ENCODE measurements at places on chromosomes 3 and 15.

- DNase-seq = no peak
Measured at GRCh38 chr3:162274070-162274469, 777.5 kb downstream of the OTOL1 start.

DNA sequence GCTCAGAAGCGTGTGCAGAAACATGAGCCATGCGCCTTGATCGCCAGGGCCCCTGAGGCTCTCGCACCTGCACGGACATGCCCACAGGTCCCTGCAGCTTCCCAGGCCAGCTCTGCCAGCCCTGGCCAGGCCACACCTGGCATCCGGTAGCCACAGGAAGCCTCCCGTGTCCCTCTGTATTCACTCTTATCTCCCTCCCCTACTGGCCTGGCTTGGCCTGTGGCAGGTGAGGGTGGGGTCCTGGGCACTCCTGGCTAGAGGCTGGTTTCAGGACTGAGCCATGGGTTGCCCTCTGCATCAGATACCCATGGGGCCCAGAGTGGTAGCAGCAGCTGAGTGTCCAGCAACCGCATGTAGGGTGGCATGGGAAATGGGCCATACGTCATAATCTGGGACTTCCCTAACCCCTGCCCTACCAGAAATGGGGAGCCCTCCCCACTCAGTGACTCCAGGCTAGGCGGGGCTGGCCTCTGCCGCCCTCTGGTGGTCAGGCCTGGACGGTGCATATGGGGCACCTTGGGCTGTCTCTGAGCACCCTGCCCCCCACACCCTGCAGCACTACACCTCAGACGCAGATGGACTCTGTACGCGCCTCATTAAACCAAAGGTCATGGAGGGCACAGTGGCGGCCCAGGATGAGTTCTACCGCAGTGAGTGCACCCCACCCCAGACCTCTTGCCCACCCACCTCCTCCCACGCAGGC, 12.6 kb upstream of the LMAN1L start:
- DNase-seq = peak; percentile 89

DNA sequence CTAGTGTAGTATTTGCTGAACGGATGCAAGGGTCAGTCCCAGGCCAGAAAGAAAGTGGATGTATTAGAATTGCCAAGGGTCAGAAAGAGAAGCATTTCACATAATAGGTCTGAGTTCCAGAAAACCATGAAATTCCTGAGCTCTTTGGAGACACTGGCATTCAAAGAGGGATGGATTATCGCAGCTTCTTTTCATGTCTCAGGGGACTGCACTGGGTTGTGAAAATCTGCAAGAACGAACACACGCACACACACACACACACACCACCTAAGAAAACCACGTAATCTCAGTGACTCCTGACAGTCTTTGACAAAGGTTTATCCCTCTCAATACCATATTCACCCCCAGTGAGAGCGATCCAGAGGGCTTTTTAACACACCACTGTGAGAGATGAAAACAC, 57.9 kb downstream of the TIPARP start:
- no peak for DNase-seq

GRCh38 chr3:58272891-58273290, 33.2 kb upstream of the RPP14 start:
- DNase-seq = no peak

DNA sequence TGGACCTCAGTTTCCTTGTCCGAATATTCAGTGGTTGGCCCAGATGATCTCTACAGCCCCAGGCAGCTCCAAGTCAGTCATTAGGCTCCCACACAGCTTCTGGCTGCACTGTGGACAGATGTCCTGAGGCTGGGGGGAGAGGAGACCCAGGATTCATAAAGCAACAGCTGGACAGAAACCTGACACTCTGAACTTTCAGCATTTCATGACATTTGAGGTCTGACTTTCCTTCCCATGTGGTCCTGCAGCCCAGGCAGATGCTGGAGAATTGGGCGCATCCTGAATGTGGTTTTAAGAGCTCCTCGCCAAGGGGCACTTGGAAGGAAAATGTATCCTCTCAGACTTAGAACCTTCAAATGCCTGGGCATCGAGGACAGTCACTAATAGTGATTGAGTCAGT, 307.6 kb upstream of the LRRFIP2 start:
- DNase-seq = no peak

- no peak for DNase-seq
Measured at GRCh38 chr3:41579861-41580260, 380.6 kb downstream of the CTNNB1 start.

DNA sequence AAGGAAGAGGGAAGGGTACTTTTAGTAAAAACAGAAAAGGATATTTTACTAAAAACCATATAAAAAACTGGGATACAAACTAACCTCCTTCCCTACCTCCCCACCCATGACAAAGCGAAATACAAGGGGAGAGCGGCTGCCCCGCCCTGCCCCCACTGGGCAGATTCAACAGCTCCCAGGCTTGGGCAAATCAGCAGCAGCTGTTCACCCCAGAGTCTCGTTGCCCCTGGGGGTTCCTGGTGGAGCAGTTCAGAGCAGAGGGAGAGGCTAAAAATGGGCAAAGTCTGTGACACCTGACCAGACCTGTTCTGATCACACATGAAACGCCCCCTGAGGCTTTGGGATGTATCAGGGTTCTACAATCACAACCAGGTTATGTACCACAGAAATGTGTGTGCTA, 2.5 kb upstream of the ETFA start:
- no peak for DNase-seq

DNA sequence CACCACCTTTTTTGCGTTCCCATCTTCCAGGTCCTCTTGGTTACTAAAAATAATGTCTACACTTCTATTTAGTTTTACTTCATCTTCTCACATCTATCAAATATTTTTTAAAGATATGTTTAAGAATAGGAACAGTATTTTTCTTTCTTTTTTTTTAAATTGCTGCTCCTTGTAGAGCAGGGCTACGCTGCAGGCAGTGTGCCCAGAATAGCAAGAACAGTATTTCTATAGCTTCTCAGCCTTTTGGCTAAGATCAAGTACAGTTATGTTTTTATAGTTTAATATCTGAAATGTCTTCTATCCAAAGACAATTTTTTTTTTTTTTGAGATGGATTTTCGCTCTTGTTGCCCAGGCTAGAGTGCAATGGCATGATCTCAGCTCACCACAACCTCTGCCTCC, 73.0 kb downstream of the MYO9A start:
- DNase-seq = no peak

- peak; percentile 42 for DNase-seq
Measured at GRCh38 chr15:68644083-68644904, 65.5 kb downstream of the CORO2B start.

- DNase-seq = no peak
Measured at GRCh38 chr3:53187430-53187829, 26.4 kb downstream of the PRKCD start.

GRCh38 chr3:20417388-20418108, 231.5 kb upstream of the SGO1 start:
- no peak for DNase-seq

DNA sequence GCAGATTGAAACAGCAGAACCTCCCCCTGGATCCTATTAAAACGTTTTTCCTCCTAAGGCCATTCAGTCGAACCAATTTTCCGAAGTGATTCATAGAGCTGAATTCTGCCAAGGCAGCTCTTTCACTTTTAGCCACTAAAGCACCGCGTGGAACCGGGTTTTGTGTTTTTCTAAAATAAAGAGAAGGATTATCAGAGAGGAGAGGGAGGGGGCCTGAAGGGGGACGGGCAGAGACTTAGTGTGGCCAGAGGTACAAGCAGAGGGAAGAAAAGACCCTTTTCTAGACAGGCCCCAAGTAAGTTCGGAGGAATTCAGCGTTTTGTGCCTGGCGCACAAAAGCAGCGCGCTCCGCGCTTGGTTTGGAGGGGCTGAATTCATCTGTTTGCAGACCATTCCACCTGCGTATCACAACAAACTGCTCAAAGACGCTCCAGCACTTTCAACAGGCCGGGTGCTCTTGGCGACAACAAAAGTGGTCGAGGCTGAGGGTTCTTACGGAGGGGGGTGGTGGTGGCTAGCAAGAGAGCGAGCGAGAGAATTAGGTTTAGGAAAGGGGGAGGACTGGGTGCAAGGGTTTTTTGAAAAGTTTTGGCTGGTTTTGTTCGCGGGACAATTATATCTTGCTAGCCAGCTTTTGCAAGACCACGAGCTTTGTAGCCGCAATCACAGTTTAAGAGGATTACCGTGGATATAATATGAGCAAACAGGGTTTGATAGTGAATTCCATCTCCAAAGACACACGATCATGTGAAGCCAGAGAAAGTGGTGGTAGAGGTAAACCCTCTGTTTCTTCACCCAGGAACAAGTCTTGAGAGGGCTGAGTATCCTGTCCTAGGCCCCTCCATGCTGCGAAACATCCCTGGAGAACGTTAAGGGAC, 1.2 kb upstream of the FEZF2 start:
- DNase-seq = no peak

GRCh38 chr3:131819381-131820055, 215.3 kb downstream of the CPNE4 start:
- no peak for DNase-seq

DNA sequence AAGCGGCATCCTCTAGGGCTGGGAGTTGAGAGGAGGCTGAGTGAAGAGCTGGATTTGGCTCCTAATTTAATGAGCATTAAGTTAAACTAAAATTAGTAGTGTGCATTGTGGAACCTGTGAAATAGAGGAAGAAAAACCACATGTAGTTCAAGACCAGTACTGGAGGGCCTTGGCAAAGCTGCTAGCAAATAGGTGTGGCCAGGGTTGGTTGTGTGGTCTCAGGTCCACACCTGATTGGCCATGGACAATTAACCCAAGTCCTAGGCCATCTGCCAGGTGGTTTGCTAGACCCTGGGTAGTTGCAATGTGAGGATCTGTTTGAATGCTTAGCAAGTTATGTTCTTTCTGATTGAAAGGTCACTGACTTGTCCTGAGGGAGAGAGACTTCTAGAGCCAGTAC, 275.5 kb downstream of the PDCD6IP start:
- no peak for DNase-seq

DNA sequence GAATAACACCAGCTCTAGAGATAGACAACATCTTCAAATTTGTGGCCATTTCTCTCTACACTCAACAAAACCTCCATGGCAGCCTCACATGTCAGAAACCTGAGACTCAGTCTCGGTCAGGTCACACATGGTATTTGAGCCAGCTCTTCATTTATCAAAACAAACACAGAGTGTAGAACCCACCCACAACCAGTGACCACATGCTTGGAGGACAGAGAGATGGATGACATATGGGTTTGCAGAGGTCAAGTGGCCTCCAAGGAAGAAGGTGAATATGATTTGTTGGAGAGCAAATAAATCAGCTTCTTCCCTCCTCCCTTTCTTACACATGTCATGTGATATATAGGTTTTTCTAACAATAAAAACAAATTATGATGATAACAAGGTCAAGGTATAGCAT, 278.1 kb upstream of the LRTM1 start:
- no peak for DNase-seq

DNA sequence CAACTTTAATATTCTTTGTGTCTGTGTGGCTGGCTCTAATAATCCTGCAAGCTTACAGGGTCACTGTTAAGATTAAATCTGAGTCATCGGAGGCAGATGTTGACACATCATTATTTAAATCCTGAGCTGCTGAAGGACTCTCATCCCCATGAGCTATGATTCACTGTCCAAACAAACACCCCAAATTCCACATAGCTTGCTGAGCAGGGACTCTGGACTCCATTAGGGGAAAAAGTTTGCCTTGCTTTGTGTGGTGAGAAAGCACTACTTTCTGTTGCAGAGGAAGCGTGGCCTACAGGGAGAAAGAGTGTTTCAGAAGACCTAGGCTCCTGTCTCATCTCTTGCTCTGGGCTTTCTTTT, 213.7 kb downstream of the PDCD6IP start:
- DNase-seq = peak; percentile 14

DNA sequence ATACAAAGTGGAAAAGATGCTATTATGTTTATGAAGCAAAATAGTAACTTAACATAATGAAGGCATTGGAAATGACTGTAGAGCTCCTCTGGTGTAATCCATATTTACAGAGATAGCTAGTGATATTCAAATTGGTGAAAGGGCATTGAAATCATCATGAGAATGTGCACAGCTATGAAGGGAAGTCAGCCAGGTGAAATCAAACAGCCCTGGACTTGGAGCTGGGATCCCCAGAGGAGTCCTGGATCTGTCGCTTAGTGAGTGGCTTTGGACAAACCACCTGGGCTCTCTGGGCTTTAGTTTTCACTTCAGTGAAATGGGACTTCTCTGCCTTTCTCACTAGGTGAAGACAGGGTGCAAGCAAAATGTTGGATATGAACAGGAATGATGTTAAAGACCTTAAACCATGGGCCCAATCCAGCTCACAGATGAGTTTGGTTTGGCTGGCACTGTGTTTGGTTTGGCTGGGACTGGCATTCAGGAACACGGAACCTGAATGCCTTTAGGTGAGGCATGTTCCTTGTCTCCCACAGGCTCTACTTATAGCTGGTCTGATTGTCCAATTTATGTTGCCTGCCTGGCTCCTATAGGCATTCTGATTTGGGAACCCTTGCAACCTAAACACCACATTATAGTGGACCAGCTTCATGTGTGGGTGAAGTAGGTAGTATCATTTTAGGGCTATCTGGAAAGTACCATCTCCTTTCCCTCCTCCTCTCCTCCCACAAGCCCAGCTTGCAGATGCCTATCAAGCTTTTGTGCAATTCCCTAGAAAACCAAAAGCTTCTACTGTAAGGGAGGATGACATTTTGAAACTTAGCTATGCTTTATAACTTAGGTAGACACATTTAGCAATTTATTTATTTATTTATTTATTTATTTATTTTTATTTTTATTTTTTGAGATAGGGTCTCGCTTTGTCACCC, 110.6 kb upstream of the TNFAIP8L3 start:
- DNase-seq = no peak

- no peak for DNase-seq
Measured at GRCh38 chr15:60370869-60371136, 27.0 kb downstream of the ANXA2 start.
